ENCODE measurements at places on chromosomes 7 and 10.
A peak's percentile ranks its signal among the peaks of the same experiment; 100 is the strongest.

DNA sequence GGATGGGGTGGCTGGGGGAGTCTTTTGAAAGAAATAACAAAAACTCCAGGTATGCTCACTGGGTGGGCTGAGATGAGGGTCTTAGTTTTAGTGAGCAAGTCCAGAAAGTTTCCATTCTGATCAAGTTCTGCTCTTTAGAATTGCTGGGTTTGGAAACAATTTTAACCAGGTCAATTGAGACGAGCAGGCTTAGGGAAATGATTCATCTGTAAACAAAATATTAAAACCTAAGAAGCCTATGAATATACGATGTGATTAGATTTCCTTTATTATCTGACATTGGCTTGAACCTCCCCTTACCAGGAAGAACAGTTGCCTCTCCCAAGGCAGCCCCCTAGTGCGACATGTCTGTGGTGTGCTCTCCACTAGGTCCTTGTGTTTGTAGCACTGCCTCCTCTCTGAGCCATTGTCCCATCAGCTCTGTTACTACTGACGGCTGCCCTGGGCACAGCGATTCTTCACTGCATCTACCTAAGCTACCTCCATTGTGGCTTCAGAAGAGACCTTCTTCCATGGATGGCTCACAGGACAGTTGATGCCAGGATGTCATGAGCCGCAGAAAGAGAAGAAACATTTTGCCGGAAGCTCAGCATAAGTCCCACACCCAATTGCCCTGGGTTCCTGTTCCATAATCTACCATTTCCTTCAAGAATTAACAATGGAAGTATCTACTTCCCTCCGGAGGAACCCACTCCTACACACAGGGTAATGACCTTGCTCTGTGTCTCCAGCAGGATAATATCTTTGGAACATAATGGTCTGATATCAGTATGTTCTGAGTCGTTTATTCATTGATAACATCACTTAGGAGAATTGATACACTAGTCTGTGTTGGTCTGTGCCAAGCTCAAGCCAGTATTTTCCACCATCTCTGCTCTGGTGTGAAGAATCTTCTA is 95.1 kb upstream of the ITGB1 start:
- no peak for DNase-seq

DNA sequence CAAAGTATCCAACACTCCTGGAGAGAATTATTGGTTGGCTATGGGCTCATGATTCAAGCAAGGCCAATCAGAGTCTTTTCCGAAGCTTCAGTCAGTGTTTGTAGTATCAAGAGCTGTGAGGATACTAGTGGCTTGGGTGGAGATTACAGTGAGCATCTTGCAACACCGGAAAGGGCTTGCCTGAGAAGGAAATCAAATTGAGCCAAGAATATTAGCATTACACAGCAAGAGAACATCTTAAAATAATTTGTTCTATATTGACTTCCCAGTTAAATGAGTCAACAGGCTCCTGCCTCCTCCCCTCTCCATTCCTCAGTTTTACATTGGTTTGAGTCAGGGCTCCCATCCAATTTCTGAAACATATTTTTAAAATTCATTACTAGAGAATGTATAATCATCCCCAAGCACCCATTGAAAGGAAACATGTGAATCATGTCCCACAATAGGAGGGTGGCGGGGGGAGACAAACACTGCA is 127.4 kb downstream of the ELAPOR2 start:
- peak; percentile 36 for DNase-seq

GRCh38 chr10:116742367-116743265 is at the start of gene HSPA12A:
Gene HSPA12A, minus strand, starts transcription at chr10:116742566. Its CDS starts 97 bp downstream, at chr10:116742469.
- DNase-seq: peak; percentile 95

- no peak for DNase-seq
Observed at GRCh38 chr7:127629268-127629854, 11.4 kb upstream of the PAX4 start.

- peak; percentile 64 for DNase-seq
Observed at GRCh38 chr7:139776486-139777132, 1.2 kb downstream of the HIPK2 start.

- no peak for DNase-seq
Observed at GRCh38 chr7:139091677-139091996, 17.9 kb downstream of the ZC3HAV1 start.

- DNase-seq: no peak
Observed at GRCh38 chr7:158783595-158783994, 45.7 kb downstream of the ESYT2 start.

DNA sequence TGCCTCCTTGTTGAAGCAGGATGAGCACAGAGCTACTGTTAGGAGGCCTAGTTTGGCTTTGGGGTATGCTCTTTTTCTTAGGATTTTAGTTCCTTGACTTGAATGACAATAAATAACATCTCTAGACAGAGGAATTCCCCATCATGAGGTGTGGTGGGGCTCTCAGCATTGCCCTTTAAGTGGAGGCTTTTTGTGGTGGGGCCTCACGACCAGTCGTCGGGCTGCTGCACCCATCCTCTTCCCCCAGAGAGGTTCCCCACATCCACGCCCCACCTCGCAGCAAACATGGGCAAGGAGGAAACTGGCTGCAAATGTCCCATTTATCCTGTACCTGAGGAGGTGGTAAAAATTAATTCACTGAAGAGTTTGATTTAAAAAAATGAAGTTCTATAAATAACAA is 36.1 kb upstream of the TARP start:
- no peak for DNase-seq

DNA sequence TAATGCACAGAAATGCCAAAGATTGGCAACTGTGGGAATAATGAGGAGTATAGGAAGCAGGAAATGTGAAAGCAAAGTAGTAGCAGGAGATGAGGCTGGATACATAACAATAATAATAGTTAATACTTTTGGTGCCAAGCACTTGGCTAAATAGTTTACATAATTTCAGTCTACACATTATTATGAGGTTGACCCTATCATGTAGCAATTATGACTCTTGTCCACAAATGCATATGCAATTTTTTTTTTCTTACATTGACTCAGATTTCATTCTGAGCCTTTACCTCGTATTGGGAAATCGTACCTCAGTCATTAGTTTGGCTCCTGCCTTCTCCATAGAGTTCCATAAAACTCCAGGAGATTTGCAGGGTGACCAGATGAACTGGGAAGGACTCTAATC is 219.9 kb downstream of the SUGCT start:
- no peak for DNase-seq

GRCh38 chr7:85508642-85509410 is 322.0 kb upstream of the SEMA3D start:
- DNase-seq: peak; percentile 29

DNA sequence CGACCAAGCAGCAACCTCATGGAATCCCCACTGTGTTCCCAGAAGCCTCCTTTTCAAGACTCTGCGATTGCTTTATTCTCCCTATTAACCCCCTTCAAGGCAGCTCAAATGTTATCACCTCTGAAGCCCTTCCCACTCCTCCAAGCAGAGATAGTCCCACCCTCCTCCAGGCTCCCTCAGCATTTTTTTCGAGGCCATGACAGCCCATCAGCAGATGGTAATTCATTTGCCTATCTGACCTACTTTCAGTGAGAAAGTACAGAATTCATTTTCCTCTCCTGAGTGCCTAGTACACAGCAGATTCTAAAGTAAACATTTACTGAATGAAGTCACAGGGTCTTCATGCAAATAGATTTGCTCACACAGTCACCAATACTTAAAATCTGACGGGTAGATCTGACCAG is 47.8 kb downstream of the HERPUD2 start:
- no peak for DNase-seq

GRCh38 chr10:21496343-21497176 is 28.9 kb downstream of the SKIDA1 start:
- DNase-seq: peak; percentile 70

DNA sequence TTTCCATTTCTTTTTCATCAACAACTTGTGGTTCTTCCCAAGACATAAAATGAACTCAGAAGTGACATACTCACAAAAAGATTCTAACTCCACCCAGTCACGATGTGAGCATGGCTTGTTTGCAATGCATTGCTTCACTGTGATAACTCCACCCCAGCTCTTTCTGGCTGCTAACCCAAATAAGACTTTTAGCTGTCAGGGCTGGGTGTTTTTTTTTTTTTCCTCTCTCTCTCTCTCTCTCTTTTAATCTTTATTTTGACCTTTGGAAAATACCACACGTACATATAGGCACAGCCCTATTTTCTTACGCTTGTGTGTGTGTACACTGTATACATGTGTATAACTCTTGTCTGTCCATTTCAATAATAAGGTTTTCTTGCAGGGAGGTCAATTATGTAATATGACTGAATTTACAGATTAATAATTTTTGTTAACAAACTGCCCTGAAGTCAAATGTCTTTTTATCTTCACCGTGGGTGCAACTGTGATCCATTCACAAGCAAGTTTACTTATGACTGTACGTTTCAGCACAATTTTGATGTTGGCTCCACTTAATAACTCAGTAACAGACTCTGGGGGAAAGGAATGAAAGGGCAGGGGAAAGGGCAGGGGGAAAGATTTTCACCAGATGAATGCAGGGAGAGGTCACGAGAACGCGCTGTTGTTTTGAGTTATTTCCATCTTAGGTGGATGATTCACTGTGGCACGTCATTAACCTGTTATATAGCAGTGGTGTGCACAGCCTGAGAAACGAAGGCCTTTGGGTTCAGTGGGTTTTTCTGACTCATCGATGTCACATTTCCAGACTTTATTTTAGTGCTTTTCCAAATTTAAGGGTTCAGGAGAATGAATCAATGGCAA is 49.1 kb downstream of the APBB1IP start:
- peak; percentile 41 for DNase-seq

DNA sequence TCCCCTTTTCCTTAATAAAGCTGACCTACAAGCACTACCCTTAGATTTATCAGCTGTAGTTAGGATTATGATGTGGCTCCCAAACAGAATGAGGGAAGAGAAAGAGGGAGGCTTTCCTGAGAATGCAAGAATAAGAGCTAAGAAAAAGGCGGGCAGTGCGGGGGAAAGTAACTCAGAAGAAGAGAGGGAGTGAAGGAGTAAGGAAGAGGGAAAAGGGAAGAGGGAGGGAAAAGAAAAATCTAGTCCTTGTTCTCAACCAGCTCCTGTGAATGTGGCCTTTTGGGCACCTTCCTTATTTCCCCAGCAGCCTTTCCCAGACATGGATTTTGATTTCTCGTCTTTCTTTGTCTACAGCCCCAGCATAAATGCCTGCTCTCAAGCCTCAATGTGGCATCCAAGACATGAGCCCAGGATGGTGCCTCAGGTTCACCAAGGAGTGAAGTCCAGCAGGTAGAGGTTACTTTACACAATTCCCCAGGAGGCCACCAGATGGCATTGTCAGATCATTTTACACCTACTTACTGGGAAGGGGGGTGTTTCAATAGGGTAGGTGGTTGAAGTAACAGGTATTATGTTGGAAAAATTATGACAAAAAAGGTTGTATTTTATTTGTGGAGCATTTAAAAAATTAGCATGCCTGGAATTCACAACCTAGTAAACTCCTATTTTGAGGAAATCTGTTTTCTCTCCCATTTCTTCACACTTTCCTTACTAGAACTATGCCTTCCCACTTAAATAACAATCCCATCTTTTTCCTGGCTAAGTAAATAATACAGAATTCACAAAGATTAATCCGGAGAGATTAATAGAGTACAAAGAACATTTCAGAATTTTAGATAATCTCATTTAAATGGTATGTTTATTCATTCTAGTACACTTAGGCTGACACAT is 106.5 kb downstream of the HTR7 start:
- peak; percentile 29 for DNase-seq

GRCh38 chr10:47454008-47454779 is 29.7 kb downstream of the ANXA8 start:
- DNase-seq: no peak

DNA sequence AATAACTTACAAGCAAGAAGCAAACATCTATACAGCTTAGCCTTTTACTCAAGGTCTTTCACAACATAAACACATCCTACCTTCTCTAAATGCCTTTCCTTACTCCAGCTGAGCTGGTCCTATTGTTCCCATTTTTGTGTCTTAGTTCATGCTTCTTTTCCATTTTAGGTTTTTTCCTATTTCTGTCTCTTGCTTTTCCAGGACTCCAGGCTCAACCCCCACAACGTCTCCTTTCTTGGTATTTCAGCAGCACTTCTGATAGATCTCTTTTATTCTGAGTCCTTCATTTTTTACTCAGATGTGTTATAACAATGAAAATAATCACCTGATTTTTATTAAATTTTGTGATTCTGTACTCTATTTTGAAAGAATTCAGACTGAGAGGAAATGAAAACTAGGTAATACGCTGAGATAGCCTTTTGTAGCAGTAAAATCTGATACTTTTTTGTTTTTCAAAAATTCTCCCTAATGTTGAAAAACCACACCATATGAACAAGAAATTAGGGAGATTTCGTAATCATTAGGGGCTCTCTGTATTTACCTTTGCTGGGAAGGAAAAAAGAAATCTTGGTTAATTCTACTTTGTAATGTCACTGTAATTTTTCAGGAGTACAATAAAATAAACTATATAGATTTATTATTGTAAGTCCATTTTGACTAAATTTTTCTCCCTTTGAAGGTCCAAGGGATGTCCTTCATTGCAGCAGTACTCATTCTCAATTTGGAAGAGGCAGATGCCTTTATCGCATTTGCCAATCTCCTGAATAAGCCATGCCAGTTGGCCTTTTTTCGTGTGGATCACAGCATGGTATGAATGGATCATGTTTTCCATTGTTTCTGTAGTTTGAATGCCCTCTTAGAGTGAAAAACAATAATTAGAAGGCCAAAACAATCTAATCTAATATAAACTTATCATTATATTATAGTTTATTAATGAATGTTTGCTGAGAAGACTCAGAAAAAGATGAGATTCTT is 24.0 kb upstream of the HELLS start:
- DNase-seq: no peak

- no peak for DNase-seq
Observed at GRCh38 chr7:114941692-114942091, 19.8 kb downstream of the MDFIC start.

- no peak for DNase-seq
Observed at GRCh38 chr10:132518572-132519381, 18.8 kb upstream of the INPP5A start.

GRCh38 chr10:62388328-62388727 is 14.2 kb downstream of the ZNF365 start:
- no peak for DNase-seq

DNA sequence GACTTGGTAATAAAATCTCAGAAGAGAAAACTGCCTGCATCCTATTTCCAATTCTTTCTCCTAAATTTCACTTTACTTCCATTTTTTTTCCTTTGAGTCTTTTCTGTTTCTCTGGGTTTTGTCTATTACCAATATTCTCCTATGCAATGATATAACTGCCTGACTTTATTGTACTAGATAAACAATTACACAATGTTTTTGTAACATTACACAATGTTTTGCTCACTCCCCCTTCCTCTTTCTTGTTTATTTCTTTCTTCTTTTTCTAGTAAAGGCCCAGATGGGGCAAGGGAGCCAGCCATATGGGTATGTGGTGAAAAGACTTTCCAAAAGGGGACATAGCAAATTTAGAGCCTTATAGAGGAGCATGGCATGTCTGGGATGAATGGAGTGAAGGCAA is 278.7 kb upstream of the PHYHIPL start:
- DNase-seq: no peak

GRCh38 chr10:14093730-14094484 is 236.8 kb downstream of the FRMD4A start:
- peak; percentile 38 for DNase-seq

- DNase-seq: no peak
Observed at GRCh38 chr10:7317786-7318446, 92.9 kb downstream of the SFMBT2 start.
